ENCODE measurements at places on chromosomes 4 and X. TPM values are rescaled to one million over a fixed set of nuclear protein-coding genes. Genes with fewer than 3 reads are reported as not detected.

GRCh38 chr4:11130195-11130970, 298.3 kb downstream of the HS3ST1 start:
- DNase-seq: peak; percentile 8

GRCh38 chr4:178255172-178255571, 812.9 kb upstream of the AGA start:
- no peak for DNase-seq

GRCh38 chrX:150005027-150005426, 66.7 kb upstream of the EOLA2 start:
- no peak for DNase-seq

DNA sequence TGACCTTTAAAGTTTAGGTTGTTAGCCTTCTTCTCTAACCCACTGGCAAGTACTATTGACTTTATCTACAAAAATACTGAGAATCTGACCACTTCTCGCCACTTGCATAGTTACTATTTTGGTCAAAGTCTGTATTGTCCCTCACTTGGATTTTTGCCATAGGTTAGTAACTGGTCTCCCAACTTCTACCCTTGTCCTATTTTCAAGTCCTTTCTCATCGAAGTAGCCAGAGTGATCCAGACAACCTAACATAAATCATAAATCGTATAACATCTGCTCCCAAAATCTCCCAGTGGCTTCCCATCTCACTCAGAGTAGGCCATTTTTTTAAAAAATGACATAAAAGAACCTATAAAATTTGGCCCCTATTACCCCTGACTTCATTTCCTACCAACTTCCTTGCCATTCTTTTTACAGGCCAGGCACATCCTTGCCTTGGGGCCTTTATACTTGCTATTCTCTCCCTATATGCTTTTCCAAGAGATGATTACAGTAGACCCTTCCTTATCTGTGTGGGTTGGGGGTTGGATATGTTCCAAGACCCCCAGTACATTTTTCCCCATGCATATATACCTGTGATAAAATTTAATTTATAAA, 29.0 kb downstream of the WDFY3 start:
- no peak for DNase-seq

- no peak for DNase-seq
Observed at GRCh38 chr4:186712690-186713089, 11.0 kb downstream of the FAT1 start.

GRCh38 chr4:62269918-62270317, 1069.8 kb downstream of the ADGRL3 start:
- DNase-seq: no peak

DNA sequence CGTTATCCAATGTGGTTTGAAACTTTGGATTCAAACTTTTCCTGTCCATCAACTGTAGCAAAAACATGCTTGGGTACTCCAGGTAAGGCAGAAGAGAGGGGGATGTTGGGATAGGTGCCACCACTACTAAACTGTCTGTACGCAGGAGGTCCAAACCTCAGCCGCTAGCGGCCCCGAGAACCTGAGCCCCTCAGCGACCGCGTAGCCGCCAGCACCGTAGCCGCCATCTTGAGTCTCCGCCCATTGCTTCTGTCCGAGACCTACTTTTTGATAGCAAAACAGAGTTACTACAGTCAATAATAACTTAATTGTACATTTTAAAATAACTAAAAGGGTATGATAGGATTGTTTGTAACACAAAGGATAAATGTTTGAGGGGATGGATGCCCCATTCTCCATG, 119.9 kb upstream of the GRID2 start:
- DNase-seq: no peak

DNA sequence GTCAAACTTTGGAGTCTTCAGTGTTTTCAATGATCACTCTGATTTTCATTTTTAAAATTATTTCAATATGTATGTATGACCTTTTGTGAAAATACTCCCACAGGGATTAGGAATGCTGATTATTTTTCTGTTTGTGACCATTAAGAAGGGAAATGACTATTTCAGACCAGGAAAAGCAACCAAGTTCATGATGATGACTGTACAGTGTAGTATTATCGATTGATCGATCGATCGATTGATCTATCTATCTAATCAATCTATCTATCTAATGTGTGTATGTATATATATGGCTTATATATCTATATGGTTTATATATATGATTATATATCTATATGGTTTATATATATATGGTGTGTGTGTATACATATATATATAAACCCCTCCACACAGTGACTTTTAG, 131.5 kb upstream of the VEGFC start:
- no peak for DNase-seq

DNA sequence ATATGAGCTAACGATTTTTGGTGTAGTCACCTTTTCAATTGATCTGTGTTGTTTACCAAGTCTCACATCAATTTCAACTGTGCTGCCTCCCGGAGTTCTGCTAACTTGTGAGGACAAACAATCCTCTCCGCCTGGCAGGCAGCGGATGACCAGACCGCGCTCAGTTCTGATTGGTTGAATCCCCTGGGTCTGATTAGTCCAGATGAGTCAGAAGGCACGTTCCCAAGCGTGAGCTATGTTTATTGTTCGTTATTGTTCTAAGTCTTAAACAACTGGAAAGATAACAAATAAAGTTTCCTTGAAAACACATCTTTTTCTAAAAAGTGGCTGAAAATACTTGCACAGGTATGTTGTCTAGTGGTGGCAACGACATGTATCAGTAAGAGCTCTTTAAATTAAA, 37.9 kb upstream of the TRPC3 start:
- DNase-seq: peak; percentile 56

DNA sequence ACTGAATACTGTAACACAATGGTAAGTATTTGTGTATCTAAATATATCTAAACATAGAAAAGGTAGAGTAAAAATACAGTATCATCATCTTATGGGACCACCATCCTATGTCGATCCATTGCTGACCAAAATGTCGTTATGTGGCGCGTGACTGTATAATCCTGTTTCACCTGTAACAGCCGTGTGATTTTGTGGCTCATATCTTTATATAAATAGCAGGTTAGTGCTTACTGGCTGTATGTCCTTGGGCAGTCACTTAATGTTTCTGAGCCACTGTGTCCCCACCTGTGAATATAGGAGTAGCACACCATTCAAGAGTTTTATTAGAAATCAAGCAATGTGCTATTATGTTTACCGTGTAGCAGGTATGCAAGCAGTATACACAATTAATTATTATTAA, 226.2 kb upstream of the FAT1 start:
- DNase-seq: no peak

- DNase-seq: no peak
Observed at GRCh38 chr4:106104276-106104675, 209.0 kb downstream of the NPNT start.

GRCh38 chrX:78063687-78064086, 40.4 kb upstream of the PGK1 start:
- no peak for DNase-seq

DNA sequence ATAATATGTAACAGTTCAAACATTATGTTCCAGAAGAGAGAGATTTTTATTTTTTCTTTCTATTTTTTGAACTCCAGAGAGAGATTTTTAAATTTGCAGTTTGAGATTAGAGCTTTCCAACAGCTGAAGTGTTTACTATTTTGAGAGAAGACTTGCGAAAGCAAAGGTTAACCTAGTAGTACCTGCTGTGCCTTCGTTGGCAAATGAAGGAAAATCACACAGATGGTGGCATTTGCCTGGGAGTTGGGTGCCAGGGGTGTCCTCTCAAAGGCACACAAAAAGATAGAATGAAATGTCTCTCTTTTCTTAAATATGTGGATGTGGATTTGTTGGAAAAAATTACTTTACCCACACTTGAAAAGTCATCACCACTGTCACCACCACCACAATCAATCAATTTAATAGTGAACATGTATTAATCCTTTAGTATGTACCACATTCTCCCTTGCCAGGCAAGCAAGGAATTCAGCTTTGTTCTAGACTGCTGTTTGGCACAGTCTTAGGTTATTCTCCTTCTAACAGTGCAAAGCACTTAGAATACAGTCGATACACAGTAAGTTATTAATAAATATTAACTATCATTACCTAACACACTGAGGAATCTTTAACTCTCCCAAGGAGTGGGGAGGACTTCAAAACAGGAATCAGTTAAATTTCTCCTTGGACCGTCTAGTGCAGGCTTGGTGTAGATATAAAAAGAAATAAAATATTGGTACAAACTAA, 838.2 kb upstream of the FTHL17 start:
- DNase-seq: no peak

- no peak for DNase-seq
Observed at GRCh38 chr4:7241597-7242125, 49.3 kb downstream of the SORCS2 start.

- DNase-seq: peak; percentile 75
Observed at GRCh38 chr4:111228874-111229273, 606.0 kb upstream of the PITX2 start.

GRCh38 chr4:169225058-169225751, 45.6 kb downstream of the SH3RF1 start:
- DNase-seq: peak; percentile 98

DNA sequence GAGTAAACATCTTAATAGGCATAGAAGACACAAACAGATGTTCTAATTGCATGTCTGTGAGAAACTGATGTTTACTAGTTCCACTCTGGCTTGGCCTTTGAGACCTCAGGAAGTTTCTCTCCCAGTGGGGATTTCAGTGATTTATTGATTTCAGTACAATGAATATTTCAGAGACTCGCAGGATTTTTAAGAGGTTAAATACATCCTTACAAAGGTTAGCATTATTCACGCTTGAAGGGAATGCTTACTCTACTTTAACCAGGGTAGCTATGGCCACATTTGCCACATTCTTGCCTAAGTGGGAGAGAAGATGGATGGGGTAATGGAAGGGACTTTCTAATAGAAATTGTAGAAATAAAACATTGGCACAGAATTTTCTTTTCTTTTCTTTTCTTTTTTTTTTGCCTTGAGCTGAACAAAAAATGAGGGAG, 480.1 kb downstream of the SPRY1 start:
- no peak for DNase-seq

GRCh38 chr4:141009931-141010330, 123.3 kb downstream of the RNF150 start:
- no peak for DNase-seq

GRCh38 chr4:94038195-94038594, 169.5 kb upstream of the SMARCAD1 start:
- no peak for DNase-seq

DNA sequence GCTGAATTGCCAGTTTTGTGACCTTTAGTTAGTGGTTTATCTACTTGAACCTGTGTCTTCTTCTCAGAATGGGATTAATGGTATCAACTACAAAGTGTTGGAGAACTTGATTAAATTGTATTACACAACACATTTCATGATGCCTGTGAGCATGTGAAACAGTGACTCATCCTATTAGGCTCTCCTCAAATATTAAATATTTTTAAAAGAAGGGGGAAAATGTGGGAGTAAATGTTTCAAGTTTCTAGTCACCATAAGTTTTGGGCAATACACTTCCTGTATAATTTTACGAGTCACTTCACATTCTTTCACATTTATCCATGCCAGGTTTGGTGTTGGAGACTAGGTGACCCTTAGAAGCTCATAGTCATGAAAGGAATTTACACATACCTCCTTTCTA, 147.0 kb downstream of the HS3ST1 start:
- DNase-seq: no peak

DNA sequence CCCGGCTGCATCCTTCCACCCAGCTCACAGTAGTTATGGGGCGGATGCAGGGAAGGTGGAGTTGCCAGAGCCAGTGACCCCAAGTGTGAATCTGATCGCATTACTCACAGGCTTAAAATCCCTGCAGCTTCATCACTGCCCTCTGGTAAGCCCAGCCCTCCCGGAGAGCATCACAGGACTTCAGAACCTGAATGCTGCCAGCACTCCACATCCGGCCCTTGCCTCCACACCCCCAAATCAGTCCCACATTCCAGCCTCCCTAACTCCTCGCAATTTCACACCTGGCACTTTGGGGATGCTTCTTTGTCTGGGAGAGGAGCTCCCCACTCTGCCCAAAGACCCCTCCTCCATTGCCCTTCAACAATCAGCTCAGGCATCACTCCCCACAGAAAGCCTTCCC, 15.6 kb downstream of the RASL11B start:
- peak; percentile 16 for DNase-seq

- peak; percentile 51 for DNase-seq
Observed at GRCh38 chr4:68175562-68176155, 46.0 kb upstream of the TMPRSS11F start.

DNA sequence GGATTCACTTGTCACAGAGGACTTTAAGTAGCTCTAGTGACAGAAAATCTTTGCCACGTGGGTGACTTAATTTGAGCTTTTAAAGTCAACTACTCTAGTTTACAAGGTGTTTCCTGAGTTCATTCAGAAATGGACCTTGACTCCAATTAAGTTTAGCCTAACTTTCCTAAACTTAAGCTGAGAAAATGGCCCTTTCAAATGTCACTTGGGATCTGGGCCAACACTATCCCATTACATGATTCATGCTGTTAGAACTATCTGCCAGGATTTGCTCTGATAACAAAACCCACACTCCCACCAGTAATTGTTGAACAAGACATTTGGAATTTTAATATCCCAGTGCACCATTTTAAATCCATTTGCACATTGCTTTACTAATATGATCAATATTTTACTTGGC, 40.8 kb downstream of the C4orf46 start:
- DNase-seq: peak; percentile 59

DNA sequence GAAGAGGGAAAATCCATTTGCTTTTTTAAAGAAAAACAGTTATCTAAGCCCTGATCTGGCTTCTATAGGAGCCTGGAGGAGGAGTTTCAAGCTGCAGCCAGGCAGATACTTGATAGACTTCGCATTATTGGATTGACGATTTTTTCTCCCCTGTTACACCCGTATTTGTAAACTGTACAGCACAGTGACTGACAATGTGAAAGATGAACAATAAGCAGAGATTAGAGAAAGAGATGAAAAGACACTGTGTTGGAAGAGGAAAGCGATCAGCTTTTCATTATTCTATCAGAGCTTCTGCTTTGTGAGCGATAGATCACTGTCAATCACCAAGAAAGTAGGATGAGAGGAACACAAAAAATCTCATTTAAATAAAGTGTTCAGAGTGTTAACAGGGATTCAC, 639.2 kb downstream of the TLL1 start:
- no peak for DNase-seq

- peak; percentile 41 for DNase-seq
Observed at GRCh38 chr4:142913461-142914030, 67.4 kb upstream of the INPP4B start.

Gene RPA4
- total RNA-seq: 2.5 TPM

Gene GSPT2
- 8.3 TPM for total RNA-seq

Gene GK2
- total RNA-seq: not detected

Gene CFAP97
- 16.0 TPM for total RNA-seq

Gene AMELX
- not detected for total RNA-seq

Gene GAB3
- 1.9 TPM for total RNA-seq

Gene PDZD4
- 0.28 TPM for total RNA-seq

Gene PPBP
- total RNA-seq: not detected

Gene IL21
- total RNA-seq: not detected

Data from IMR-90 (cell line).